A673 (cell line): ENCODE measurements at places on chromosomes 2 and 18. TPM values are rescaled to one million over a fixed set of nuclear protein-coding genes. Genes with fewer than 3 reads are reported as not detected.

DNA sequence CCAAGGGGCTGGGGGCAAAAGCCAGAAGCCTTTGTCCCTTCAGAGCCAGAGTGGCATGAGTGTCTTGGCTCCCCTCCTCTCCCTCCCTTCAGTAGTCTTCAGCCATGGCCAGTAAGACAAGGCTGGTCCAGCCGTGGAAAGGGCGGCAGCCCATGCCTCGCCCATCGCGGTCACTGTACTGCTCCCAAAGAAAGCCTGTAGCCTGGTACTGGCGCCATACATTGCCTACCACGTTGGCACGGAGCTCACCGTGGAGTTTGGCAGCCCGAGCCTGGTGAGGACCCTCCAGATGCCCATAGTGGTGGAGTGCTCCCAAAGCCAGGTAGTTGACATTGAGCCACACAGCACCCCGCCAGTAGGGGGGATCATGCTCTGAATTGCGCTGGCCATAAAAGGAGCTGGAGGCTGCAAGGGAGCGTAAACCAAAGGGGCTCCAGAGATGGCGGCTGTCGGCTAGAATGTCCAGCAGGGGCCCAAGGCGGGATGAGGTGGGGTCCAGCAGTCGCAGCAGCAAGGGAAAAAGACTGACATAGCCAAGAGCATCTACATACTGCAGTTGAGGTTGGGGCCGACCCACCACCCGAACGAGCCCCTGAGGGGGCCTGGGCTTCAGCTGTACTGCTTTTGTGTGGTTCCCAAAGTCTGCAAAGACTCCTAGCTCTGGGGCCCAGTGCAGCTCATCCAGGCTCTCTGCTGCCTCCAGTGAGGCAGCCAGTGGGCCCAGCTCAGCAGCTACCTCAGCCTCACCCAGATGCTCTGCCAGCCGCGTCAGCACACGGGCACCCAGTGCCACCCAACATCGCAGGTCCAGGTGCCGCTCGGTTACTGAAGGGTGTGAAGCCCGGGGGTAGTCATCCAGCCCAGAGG, 3.2 kb downstream of the WBP1 start:
- no peak for DNase-seq

DNA sequence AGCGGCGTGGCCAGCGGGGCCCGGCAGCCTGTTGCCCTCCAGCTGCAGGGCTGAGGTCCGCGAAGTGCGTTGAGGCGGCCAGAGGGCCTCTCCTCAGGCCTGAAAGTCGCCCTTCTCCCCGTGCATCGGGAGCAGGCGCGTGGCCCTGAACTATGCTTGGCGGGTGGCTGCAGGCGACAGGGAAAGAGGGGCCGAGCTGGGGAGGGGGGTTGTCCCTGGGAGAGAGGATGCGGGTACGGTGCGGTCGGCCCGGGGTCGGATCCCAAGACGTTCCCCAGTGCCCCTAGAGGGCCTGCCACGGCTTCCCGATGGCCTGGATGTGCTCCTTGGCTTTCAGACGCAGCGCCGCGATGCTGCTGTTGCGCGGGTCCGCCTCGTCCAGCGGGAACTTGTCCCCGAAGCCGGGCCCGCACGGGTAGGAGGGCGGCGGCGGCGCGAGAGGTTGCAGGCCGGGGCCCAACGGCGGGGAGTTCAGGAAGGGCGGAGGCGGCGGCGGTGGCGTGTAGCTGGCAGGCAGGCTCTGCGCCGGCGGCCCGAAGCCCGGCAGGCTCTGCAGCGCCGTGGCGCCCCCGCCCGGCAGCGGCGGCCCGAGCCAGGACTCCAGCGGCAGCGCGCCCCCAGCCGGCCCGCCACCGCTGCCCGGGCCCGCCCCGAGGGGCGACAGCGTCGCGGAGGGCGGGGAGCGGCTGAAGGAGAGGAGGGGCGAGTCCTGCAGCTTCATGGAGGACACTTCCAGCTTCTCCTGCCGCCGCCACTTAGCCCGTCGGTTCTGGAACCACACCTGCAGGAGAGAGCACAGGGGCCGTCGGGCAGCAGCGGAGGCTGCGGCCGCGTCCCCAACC, 4.3 kb downstream of the RAX start:
- DNase-seq = peak; percentile 83

DNA sequence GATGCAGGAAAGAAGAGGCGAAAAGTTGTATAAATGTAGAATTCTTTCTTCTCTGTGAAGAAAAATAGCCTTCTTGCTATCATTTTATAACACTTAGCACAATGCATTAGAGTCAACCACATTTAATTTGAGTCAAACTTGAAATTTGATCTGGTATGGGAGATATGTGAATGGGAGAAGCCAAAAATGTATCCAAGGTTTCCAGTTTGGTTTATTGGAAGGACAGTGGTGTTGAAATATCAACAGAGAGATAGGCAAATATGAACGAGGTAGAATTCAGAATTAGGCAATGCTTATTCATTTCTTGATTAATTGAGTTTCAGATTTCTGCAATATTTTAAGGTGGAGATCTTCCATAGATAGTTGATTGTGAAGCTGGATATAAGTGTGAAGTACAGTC, 991.9 kb upstream of the CHAC2 start:
- no peak for DNase-seq

DNA sequence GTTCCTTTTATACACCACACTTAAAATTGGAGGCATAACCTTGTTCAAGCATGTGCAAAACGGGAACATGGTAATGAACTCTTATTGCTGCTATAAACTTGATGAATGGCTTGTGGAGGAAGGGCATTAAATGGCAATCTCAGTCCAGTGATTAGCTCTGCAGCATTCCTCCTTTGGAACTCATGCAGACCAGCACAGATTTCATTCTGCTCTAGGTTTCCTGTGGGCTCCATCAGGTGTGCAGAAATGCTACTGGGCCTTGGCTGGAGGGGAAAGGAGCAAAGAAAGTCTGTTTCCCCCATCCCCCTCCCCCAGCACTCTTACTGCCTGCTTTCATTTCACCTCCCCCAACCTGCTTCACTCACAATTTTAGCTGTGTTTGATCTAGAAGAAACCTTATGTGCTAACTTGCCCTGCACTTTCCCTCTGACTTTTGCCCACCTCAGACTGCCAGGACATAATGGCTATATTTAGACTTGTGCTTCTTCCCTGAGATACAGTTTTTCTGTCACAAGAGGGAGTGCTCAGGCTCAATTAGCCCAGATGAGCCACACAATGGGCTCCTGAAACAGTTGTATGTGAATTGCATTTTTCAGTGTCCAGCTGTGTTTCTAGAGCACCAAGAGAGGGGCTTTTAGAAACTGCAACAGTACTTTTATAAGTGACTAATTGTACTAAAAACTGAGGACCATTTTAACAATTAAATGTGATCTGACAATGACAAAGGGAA, 109.8 kb downstream of the FSHR start:
- DNase-seq = peak; percentile 35

DNA sequence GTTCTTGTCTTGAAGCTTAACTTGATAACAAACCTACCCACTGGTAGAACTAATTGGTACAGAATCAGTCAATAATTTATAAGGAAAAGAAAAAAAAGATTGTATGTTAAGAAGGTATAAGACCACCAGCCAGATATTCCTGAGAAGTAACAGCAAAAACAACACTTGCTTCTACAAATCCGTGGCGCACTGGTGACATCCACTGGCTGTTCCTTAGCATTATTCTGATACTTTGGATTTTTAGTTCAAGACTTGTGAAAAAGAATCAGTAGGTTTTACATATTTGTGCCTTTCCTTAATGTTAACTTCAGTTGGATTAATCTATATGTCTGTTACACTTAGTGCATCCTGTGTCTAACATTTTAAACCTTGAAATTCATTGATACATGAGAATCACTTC, 141.8 kb downstream of the GRB14 start:
- peak; percentile 38 for DNase-seq

DNA sequence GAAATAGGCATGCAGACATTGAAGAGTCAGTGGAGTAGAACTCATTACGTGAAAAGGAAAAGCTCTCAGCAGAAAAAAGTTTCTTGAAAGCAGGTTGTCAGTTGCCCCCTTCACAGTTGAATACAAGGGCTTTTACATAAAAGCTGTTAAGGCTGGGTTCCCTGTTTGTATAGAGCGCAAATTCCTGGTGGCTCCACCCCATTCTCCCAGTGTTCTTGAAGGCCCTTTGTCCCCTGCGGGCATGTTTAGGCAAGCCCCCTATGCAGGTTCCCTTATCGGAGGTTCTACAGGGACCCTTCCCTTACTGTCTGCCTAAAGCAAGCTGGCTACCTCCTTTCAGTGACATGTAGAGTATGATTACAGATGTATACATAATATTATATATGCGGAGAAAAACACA, 497.2 kb upstream of the SYT4 start:
- no peak for DNase-seq

- DNase-seq = no peak
These were observed 49.1 kb downstream of the ADI1 start for GRCh38 chr2:3470166-3470651.

DNA sequence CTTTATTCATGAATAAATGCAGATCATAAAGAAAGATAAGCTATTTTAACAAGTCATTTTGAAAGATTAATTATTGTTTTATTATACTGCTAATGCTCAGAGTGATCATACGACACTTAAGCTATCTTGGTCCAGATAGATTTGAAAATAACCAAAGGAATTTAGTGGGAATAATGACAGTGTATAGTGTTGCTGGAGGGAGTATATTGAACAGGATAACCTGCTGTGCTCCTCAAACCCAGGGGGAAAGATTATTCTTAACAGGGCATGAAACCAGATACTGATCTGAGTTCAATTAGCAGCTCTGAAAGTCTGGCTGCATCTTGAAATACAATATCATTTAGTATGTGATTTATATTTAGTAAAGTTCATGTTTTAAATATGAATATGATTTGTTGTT, 216.3 kb upstream of the ITGA4 start:
- DNase-seq = peak; percentile 52

- DNase-seq = no peak
These were observed 138.9 kb downstream of the TNS1 start for GRCh38 chr2:217863883-217864282.

GRCh38 chr18:65227970-65228369, 522.8 kb upstream of the CDH7 start:
- DNase-seq = peak; percentile 12

DNA sequence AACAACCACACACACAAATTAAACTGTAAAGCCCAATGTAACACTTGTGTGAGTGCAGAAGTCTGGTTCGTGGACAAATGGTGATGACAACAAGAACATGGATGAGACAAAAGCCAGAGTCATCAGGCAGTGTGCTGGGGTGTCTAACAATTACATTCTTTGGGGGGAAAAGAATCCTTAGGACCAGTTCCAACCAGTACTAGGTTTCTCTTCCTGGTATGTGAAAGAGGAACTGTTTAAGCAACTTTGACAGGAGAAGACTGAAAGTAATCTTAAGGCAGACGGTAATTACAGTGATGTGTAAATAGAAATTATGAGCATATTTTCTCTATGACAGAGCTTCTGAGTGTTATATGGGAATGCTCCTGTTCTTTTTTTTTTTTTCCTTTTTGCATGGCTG, 133.4 kb downstream of the AFF3 start:
- no peak for DNase-seq

GRCh38 chr18:36518839-36519238, 221.3 kb downstream of the FHOD3 start:
- DNase-seq = no peak

- DNase-seq = peak; percentile 12
These were observed 410.9 kb upstream of the CYRIA start for GRCh38 chr2:17076533-17076932.

- DNase-seq = peak; percentile 72
These were observed at the start of gene SYT4 for GRCh38 chr18:43277164-43277600. SYT4 (minus strand) TSS chr18:43277490; CDS start chr18:43277281, 209 bp downstream.

GRCh38 chr2:54106631-54107454, 8.6 kb upstream of the ACYP2 start:
- peak; percentile 73 for DNase-seq

GRCh38 chr18:43665105-43665788, 388.0 kb upstream of the SYT4 start:
- no peak for DNase-seq

DNA sequence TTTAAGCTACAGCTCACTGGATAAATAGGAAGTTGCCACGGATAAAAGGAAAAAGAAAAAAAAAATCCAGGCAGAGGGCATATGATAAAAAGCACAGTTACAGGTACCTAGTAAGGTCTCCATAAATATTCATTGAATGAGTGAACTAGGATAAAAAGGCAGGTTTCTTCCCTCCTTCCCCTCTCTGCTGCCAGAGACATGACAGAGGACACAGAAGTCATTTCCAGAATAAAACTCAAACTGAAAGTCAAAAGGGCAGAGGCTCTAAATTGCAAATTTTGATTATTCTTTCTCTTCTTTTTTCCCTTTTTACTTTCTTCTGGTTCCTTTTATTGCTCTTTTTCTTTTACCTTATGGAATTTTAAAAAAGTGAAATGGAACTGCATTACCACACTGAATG, 7.7 kb downstream of the CD302 start:
- DNase-seq = no peak

GRCh38 chr2:177972123-177972522, 100.5 kb downstream of the PDE11A start:
- no peak for DNase-seq

- peak; percentile 31 for DNase-seq
These were observed 31.4 kb downstream of the QPCT start for GRCh38 chr2:37375741-37376288.

DNA sequence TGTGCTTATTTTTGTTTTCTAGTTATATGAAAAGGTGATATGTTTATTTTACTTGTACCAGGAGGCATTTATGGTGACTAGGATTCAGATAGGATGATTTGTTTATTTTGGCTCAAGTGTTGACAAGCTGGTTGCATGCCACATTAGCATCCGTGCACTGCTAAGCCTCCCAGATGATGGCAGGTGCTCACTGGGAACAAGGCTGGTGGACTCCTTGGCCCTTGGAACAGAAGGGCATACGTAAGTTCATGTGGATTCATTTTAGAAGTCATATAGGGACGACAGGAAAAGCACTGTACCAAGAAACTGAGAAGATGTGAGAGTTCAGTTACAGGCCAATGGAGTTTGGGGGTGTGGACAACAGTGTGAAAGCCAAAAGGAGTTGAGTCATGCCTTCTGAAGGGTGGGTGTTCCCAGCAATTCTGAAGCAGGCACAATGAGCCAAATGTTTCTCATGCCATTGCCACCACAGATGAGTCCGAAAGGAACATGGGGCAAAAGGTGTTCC, 166.2 kb downstream of the PHLPP1 start:
- peak; percentile 21 for DNase-seq

DNA sequence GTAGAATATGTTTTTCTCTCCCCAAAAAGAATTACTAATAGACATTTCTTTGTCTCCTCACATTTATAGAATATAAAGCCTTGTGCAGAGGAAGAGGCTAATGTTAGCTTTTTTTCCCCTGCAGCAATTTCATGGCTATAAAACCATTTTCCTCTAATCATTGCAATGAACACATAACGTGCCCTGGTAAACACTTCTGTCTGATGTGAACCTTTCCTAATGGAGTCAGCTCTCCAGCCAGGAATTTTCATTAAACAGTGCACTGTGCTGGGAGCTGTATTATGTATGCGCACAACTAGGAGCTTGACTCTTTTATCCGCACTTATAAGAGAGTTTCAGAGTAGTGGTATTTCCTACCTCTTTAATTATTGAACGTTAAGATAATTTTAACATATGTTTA, 63.9 kb upstream of the SPATS2L start:
- DNase-seq = no peak

Gene CARF
- total RNA-seq = 5.1 and 7.1 TPM in 2 replicates

Gene HOXD13
- total RNA-seq = 32.7 and 33.8 TPM in 2 replicates

Gene INHBB
- total RNA-seq = 0.09 TPM in 2 replicates

Gene PHOSPHO2
- total RNA-seq = 6.9 TPM in 2 replicates

Gene CRACDL
- not detected in 2 replicates for total RNA-seq

Gene SIGLEC15
- 0.85 and 0.92 TPM in 2 replicates for total RNA-seq

Gene DPP10
- total RNA-seq = not detected in 2 replicates

Gene C1QL2
- total RNA-seq = 0.98 and 1.5 TPM in 2 replicates

Gene ACYP2
- 6.0 and 10.1 TPM in 2 replicates for total RNA-seq

Gene RAB27B
- total RNA-seq = 0.04 TPM in 1 of 2 replicates, not detected in the other
